ENCODE measurements at places on chromosomes 6 and 20.

DNA sequence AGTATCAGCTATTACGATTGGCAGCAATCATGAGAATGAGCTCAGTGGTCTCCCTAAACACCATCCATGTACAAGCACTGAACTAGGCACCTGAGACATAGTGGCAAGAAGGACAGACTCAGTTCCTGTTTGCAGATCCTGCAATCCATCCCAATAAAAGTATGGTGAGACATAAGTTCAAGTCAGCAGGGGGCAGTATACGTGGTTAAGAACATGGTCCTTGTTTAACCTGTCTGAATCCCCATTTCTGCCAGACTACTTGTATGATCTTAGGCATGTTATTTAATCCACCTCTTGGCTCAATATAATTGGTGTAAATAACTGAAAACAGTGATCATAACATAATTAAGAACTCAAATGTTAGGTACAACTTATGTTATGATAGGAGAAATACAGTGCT is 33.2 kb upstream of the PNISR start:
- DNase-seq = no peak

DNA sequence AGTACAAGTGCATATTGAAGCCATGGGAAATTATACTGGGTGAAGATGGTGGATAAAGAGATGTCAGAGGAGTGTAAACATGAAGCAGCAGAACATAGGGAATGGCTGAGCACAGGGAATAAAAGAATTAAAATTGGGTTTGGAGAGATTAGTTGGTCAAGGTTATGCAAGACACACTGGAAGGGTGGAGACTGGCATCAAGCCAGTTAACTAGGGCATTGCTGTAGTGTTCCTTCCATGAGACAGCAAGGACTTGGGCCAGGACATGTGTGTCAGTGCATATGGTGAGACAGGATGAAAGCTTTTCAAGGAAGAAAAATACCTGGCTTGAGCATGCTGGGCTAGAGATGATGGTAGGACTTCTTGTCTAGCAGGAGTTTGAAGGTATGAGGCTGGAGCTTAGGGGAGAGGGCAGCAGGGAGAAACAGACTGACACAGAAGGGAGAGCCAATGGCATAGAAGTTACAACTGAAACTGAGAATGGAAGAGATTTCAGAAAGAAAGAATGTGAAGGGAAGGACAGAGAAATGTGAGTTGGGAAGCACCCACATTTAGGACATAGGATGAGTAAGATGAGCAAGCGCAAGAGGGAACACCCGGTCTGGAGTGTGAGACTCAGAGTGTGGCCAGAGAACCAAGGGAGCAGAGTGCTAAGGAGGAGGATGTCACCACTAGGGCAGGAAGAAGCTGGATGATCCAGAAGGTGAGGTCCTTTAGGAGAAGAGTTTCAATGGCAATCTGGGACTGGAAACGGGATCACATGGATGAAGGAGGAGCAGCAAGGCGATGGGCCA is 14.5 kb upstream of the TMEM170B start:
- no peak for DNase-seq

- DNase-seq = peak; percentile 66
Measured at GRCh38 chr20:3471397-3472021, 691 bp downstream of the ATRN start.

DNA sequence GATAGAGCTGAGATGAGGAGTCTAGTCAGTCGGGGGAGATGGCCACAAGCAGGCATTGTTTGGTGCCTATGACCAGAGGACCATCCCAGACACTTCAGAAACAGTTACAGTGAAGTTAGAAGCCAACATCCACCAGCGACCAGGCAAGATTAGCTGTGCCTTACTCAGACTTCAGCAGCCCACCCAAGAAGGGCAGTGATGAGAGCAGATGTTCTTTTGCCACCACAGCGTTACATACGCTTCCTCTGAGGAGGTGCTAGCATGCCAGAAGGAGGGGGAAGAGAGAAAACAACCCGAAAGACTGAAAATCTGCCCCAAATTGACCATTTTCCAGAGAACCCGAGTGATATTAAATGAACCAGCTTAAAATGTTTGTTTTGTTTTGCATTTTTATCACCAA is 186.8 kb downstream of the PRL start:
- DNase-seq = no peak

GRCh38 chr6:181049-181654 is 111.1 kb upstream of the DUSP22 start:
- no peak for DNase-seq

DNA sequence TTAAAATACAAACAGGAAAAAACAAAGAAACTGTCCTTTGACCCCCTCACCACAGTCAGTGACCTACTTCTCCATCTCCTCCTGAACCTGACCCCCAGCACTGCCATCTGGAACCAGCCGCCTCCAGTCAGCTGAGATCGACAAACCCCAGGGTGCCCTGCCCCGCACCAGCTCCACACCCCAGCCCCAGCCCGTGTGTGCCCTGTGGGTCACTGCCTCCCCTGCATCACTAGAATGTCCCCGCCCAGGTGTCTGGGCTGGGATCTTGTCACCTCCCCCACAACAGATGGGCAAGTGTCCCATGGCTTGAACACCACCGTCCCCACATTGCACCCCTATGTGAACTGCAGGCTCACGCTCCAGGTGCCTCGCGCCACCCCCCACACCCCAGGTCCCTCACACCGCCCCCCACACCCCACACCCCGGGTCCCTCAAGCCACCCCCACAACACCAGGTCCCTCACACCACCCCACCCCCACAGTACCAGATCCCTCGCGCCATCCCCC is 13.3 kb downstream of the TAF4 start:
- DNase-seq = peak; percentile 45

- DNase-seq = no peak
Measured at GRCh38 chr20:58840816-58841538, 9.7 kb downstream of the GNAS-AS1 start.

- no peak for DNase-seq
Measured at GRCh38 chr6:158024566-158025297, 43.1 kb downstream of the SYNJ2 start.

- no peak for DNase-seq
Measured at GRCh38 chr6:158149641-158150040, 18.4 kb downstream of the SERAC1 start.

DNA sequence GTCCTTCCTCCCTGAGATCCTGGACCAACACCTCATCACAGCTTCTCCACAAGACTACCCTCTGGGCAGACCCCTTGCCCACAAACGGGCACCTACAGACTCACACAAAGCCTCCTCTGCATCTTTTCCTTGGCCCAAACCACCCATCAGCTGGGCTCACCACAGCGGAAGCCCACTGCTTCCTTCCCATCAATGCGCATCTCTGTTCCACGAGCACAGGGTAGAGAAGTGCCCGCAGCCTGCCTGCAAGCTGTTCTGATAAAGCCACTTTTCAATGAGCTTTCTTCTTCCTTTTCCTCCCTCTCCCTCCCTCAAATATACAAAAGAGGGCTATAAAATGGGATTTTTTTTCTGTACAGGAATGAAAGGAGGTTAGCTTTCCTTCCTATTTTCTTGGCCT is 111.2 kb downstream of the NFATC2 start:
- DNase-seq = no peak

- no peak for DNase-seq
Measured at GRCh38 chr6:130362128-130362527, 3.7 kb upstream of the TMEM200A start.

- DNase-seq = no peak
Measured at GRCh38 chr6:163901681-163902080, 487.2 kb downstream of the QKI start.

DNA sequence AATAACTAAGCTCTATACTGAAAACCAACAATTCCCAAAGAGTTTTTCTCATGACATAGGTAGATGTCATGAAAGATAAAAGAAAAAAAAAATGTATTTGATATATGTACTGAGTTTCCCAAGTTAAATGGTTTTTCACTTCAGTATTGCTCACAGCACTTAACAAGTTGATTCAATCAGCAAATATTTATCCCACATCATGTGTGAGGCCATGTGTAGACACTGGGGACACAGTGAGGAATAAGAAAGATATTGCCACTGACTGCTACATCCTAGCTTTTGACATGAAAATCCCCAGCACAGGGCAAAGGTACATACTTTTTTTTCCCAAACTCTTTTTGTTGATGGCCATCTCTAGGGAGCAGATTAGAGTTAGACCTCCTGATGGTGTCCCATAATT is 25.3 kb downstream of the SPTLC3 start:
- no peak for DNase-seq

DNA sequence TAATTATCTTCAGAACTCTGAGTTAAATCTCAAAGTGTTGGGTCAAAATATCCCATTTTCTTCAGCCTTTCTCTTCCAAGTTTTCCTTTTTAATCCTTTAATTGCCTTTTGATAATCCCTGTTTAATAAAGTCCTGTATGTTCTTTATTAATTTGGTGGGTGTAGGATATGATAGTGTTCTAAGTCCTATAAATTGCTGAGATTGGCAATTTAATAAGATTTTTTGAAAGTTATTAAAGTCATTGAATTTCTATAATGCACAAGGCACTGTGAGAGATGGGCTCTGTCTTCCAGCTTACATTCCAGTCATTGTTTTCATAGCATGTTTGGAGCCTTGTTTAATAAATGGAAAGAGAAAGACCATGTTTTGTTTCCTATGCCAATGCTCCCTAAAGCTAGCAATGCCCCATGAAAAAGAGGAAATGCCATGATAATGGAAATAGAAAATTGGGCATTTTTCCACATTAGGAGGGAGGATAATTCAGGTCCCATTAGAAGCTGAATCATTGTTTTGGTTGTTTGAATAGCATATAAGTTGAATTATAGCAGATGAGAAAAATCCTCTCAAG is 404.8 kb downstream of the CD109 start:
- DNase-seq = no peak

GRCh38 chr6:31203345-31203979 is 33.0 kb upstream of the POU5F1 start:
- no peak for DNase-seq

DNA sequence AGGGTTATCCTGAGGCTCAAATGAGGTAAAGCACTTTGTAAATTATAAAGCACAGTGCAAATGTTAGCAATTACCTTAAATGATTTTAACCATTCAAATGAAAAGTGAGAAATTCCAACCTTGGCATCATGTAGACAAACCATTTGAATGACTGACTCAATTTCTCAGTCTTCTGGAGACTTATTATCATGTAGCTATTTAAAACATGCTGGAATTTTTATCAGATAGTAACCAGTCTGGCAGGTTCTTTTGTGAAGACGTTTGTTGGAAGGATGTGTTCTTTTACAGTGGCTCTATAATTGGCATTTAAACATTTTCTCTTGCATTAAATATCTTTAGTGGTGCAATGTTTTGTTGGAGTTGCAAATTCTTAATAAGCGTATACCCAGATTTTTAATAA is 386.6 kb downstream of the NKAIN2 start:
- no peak for DNase-seq

- no peak for DNase-seq
Measured at GRCh38 chr20:64069614-64070243, 6.7 kb downstream of the TCEA2 start.

DNA sequence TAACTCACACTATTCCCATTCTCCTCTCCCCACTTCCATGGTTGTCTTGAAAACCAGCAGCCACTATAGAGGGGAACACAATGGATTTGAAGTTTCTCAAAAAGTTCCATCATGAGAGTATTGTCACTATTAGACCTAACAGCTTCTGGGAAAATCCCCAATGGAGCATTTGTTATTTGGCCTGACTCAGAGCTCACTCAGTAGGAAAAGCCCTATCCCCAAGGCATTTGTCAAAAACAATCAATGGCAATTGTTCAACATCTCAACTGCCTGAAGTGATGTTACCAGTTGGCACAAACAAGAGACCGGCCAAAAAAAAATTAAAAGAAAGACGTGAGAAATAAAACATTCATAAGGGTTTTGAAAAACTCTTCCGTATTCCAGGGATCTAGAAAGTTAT is 98.8 kb downstream of the MYLK4 start:
- DNase-seq = no peak

DNA sequence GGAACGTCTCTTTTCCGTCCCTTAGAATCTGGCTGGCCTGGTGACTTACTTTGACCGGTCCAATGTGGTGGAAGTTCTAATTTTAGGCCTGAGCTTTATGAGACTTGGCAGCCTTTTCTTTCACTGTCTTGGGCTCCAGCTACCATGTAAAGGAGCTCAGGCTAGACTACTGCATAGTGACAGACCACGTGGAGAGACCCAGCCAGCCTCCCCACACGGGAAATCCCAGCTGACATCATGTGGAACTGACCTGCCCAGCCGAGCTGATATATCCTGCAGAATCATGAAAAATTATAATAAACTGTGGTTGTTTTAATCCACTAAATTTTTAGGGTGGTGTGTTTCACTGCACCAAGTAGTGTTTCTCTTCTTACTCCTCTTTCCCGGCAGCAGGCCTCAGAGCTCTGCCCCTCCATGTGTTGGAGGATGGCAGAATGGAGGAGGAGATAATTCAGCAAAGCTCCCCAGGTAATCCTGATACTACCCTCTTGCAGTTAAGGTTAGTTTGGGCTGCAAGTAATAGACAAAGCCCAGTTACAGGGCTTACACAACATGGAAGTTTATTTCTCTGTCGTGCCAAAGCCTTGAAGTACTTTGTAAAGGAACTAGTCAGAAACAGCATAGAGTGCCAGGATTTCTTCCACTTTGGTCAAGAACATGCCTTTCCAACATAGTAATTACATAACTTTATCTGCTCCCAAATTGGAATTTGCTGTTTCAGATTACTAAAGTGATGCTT is 87.5 kb downstream of the SH3BGRL2 start:
- DNase-seq = no peak

DNA sequence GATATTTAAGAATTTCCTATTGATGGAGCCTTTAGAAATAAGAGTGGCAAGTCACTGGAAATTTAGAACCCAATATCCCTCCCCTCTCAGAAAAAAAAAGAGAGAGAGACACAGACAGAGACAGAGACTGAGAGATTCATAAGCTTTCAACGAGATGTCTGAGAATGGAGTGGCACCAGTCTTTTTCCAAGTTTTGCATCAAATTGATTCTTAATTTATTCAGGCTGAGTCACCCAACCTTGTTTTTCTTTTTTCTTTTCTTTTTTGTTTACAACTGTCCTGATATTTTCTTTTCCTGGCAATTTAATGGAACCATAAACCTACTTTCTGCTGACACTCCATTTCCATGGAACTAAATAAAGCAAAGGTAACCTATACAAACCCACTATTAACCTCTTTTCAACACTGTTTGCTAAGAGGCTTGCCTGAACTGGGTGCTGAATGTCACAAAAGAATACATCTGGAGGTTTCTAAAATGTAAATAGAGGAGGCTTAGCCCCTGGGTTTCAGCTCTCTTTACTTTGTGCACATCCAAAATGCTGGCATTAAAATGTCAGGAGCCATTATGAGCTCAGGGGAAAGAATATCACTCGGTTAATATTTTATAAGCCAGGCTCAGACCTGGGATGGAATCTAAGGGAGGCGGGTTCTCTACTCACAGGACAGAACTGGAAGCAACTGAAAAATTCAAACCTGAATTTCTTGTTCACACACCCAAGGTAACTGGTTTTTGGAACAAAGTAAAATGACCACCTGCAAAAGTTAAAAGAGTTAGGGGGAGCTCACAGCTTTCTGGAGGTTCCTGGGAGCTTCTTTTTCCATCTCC is 100.8 kb downstream of the BFSP1 start:
- DNase-seq = no peak

- DNase-seq = no peak
Measured at GRCh38 chr6:88749849-88750248, 213.6 kb downstream of the RNGTT start.

- no peak for DNase-seq
Measured at GRCh38 chr6:78910591-78911171, 43.3 kb downstream of the IRAK1BP1 start.

Measured in sciatic nerve (tissue), 2 donors.